ENCODE measurements at places on chromosomes 7 and 10.
A peak's percentile ranks its signal among the peaks of the same experiment; 100 is the strongest.

DNA sequence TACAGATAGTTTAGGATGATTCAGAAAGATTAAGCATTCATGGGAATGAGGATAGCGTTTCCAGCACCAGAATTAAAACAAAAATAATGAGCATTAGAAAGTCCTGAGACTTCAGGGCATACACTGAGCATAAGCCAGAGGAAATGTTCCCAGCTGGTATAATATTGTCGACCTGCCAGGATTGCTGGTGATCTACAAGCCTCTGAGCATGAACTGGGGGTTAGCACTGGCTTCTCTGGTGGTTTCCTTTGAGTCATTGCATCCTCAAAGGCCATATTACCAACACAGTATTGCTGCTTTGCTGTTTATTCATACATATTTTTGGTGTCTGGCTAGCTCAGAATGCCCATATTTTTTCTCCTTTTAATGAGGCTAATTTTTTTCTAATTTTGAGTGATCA, 10.7 kb upstream of the ATRNL1 start:
- DNase-seq, result no peak

DNA sequence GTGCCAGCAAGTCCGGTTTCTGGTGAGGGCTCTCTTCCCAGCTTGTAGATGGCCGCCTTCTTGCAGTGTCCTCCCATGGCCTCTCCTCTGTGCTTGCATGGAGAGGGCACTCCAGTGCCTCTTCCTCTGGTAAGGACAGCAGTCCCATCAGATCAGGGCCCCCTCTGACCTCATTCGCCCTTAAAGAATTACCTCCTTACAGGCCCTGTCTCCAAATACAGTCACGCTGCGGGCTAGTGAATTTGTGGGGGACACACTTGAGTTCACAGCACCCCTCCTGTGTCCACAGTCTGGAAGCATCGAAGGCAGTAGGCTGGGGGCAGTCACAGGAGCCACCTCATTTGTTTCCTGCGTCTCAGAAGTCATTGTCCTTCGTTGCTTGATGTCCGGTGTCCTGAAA, 54.6 kb downstream of the LHPP start:
- no peak for DNase-seq

- DNase-seq, result no peak
Observed at GRCh38 chr10:54469587-54470323, 331.3 kb downstream of the PCDH15 start.

DNA sequence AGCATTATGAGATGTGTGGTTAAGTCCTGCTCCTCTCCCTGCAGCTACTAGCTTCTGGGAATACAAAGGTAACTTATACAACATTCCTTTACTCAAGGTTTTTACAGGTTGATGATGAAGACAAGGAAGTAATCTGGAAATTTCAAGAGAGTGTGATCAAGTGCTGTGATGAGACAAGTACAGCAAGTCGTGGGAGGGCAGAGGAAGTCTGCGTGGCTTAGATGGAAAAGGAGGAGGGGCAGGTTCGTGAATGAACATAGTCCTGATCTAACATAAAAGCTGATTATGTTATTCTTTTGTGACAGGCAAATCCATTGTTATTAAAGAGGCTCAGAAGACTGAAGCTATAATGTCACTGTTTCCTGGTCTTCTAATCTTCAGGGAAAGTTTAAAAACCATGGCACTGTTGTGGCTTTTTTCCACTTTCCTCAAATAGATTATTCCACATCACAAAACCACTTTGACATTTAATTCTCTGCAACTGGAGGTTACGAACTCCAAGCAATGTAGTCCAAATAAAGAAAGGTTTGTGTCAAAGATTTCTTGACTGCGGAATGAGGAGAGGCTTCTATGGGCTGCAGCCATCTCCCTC, 84.1 kb downstream of the CPXM2 start:
- DNase-seq, result no peak

- DNase-seq, result peak; percentile 75
Observed at GRCh38 chr10:98446661-98447221, at the start of gene HPS1. TSS of gene HPS1 (minus strand) at chr10:98446935. CDS start at chr10:98443240, 3,695 bp downstream.

- DNase-seq, result peak; percentile 37
Observed at GRCh38 chr10:118241229-118242137, 100.6 kb downstream of the FAM204A start.

DNA sequence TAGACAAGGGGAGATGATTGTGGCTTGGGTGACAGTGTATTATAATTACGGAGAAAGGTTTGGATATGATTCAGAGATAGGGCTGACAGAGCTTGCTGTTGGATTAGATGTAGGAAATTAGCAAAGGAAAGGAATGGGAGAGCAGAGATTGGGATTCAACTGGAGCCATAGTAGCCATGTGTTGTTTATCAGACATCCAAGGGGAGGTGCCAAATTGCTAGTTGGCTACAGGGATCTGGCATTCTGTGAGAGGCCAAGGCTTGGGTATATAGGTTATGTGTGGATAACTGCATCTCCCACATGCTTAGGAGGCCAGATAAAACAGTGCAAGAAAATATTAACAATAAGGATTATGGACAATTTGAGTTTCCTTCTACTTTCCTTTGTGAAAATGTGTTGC, 34.9 kb downstream of the CSGALNACT2 start:
- DNase-seq, result no peak

DNA sequence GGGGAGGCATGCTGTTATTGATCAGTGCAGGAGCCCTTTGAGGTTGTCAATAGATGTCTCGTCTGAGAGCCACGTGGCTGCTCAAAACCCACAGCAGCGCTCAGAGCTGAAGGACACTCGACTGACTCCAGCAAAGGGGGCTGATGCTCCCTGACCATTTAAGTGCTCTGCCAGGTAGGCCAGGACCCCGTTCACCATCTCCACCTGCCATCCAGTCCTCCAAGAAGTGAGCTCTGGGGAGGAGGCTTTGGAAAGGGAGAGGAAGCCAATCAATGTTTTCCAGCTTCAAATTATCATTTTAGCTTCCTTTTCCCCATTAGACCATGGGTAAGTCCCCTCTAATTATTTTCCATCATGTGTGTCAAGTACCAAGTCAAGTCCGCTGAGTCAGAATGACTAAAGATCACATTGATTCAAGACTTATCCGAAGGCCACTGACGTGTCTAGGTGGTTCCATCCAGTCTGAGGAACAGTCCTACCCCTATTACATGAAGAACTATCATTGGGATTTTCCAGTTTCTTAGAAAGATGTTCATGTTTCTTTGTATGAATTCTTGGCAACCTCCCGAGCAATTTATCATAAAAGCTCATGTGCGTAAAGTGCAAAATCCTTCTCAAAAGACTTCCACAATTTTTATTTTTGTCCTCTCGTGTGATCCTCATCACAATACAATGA, 302.6 kb upstream of the LYZL1 start:
- DNase-seq, result no peak
